ENCODE measurements at places on chromosomes 3 and 15. TPM values are rescaled to one million over a fixed set of nuclear protein-coding genes. Genes with fewer than 3 reads are reported as not detected.
A peak's percentile ranks its signal among the peaks of the same experiment; 100 is the strongest.

- DNase-seq, result peak; percentile 14
Measured at GRCh38 chr15:60480888-60481287, 1.9 kb upstream of the ICE2 start.

- no peak for DNase-seq
Measured at GRCh38 chr3:195213639-195214315, 57.2 kb downstream of the XXYLT1 start.

- no peak for DNase-seq
Measured at GRCh38 chr3:148084931-148085330, 612.8 kb upstream of the AGTR1 start.

DNA sequence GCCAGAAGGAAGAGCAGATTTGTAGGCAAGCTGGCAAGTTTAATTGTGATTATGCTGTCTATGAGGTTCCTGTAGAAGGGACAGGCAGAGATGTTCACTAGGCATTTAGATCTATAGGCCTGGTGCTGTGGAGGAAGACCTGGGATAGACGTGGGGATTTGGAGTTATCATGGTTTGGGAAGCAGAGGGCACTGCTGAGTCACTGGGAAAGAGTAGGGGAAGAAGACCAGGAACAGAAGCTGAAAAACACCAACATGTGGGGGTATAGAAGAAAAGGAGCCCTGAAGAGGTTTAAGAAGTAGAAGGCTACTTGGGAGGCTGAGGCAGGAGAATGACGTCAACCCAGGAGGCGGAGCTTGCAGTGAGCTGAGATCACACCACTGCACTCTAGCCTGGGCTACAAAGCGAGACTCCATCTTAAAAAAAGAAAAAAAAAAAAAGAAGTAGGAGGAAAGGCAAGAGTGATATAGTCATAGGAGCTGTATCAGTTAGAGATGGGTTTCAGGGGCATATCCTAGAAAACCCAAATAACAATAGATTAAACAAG, 19.3 kb downstream of the GRK7 start:
- DNase-seq, result no peak

- DNase-seq, result no peak
Measured at GRCh38 chr3:194169595-194169994, 33.6 kb downstream of the HES1 start.

- no peak for DNase-seq
Measured at GRCh38 chr3:194326192-194326967, 24.7 kb downstream of the CPN2 start.

DNA sequence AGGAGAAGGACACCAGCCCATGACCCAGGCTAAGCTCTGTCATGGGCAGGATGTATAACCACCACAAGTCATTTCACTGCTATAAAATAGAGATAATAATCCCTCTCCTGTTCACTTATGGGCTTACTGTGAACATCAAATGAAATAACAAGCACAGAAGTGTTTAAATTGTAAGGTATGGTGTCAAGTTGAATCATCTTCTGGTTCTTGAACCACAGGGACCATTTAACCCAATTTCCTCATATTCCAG, 44.3 kb upstream of the TLE3 start:
- no peak for DNase-seq

DNA sequence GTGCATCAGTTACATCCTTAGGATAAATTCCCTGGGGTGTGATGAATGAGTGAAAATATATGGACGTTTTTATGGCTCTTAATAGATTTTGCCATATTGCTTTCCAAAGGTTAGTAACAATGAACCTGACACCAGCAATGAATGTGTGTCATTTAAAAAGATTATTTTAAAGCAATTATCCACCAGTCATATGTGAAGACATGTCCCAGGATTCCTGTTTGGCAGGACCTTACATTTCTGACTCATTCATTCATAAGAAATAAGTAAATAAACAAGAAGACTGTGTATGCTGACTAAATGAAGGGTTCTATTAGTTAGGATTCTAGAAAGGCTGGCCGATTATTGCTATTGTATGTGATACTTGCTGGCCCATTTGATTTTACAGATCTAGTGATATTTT, 201.5 kb downstream of the SOX2 start:
- DNase-seq, result no peak

DNA sequence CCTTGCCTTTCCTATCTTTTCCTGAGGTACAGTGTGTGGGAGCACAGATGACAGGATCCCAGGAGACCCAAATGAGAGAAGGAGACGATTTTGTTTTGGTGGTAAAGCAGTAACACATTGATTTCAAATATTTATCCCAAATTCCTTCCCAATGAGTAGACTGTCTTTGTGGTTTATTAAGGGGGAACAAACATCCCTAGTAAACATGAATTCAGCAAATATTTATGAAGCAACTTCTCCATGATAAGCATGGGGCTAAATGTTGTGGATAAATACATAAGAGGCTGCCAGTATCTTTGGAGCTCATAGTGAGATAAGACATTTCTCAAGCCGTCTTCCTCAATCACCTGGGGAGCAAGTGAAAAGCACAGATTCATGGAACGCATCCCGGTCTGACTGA, 460.8 kb upstream of the CFAP20DC start:
- no peak for DNase-seq

DNA sequence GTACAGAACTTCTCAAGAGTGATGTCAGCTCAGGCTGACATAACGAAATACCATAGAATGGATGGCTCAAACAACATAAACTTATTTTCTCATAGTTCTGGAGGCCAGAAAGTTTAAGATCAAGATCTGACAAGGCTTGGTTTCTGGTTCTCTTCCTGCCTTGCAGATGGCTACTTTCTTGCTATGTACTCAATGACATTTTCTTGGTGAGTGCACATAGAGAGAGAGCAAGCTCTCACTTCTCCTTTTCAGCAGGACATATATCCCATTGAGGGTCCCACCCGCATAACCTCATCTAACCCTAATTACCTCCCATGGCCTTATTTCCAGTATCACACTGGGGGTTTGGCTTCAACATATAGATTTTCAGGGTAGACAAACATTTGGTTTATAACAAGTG, 1072.1 kb downstream of the PLOD2 start:
- no peak for DNase-seq

GRCh38 chr3:192419312-192419711, 308.0 kb downstream of the FGF12 start:
- DNase-seq, result no peak

DNA sequence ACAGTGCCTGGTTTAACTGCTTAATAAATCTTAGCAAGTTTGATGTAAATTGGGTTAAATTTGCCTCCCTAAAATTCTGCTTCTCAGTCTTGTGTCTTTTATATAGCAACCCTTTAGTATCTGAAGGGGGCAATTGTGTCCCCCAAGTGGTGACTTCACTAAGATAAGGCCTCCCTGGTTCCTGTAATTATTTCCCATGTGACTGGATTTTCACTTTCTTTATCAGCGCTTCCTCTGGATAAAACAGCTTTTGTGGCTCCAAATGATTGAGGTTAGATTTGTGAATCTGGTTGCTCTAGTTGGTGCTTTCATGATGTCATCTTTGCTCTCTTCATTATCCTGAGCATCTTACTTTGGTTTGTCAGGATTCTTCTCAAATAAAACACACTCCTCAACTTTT, 334.3 kb upstream of the CTDSPL start:
- no peak for DNase-seq

DNA sequence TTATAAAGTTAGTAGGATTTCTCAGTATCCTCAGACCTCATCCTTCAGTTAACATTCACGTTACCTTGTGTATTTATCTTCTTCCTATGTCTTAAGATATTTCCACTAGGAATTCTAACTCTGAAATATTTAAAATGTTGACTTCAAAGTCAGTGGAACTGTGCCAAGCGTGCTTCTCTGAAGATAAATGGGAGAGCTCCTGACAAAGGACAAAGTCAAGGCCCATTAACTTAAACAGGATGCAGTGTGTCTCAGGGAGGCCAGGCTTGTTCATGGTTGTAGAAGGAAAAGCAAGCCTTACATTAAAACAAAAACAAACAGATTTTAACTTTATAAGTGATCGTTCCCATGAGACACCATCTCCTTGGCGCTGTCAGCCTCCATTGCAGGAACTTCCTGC, 41.5 kb downstream of the ABHD17C start:
- DNase-seq, result no peak

GRCh38 chr3:58696093-58696492, 29.5 kb upstream of the FAM3D start:
- DNase-seq, result no peak

DNA sequence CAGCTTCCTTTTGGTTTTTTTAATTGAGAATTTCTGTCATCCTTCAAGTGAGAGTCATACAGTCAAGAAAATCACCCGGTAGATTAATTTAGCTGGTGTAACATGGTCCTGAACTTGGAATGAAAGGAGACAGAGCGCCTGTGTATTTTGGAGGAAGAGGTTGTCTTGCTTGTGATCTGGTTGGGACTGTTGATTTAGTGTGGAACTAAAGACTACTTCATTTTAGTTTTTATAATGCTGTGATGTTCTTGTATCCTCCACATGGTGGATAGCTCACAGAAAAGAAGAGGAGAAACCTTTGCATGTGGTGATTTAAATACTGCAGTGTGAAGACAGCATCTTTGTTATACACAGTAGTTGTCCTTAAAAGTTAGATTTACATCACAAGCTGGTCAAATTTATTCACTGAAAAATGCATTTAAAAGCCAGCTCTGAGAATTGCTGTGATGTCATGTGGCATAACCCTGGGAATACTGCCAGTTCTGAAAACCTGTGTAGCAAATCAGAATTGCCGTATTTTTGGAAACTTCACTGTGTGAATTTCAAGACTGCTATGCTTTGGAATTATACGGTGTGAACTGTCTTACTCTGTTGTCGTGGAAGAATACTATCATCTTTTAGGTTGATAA, 268.5 kb downstream of the PTPRG start:
- DNase-seq, result no peak

DNA sequence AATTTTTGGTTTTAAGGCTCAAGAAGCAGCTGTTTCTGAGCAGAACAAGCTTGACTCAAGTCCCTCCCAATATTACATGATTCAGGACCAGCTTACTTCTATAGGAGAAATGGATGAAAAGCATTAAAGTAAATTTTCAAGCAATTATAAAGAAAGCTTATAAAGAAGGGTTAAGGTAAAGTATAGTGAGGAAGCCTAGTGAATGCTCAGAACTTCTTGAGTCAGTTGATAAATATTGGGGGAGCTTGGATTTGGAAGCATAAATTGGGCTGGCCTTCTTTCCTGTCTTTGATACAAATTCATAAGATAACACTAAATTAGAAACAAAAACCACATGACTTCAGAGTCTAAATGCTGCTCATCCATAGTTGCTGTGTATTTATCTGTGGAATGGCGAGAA, 156.0 kb downstream of the CHL1 start:
- DNase-seq, result no peak

GRCh38 chr3:105866656-105867653, 1.9 kb downstream of the CBLB start:
- no peak for DNase-seq

- no peak for DNase-seq
Measured at GRCh38 chr15:52163321-52164190, 27.6 kb downstream of the GNB5 start.

DNA sequence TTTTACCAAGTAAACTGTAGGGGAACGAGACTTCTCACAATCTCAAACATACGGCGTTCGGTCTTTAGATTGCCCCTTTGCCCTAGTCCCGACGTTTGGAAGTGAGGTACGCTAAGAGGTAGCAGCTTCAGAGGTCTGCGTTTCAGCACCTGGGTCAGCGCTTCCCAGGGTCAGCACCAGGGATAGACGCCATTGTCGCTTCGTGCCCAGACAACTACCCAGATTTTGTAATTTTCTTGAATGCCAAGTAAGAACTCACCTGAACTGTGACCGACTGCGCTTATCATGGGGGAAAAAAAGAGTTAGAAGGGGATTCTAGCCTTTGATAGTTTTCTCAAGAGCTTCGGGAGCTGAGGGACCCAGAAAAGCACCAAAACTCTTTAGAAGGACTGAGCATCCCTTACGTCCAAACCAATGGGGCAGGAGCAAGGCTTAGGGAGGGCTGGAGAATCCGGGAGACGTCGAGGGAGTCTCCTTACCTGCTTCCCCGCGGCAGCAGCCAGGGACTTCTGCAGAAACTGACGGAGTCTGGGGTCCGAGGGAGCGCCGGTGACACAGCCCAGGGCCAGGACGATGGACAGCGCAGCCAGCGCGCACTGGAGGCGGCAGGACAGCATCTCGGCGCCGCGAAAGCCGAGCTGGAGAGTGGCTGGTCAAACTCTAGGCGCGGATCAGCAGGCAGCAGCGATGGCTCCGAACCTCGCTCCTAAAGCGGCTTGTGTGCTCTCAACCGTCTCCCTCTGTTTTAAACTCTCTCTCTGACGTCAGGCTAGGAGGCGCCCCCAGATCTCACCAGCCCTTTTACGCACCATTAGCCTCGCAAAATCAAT, at the start of gene SST:
Gene SST, minus strand, starts transcription at position 720 of the 830 bp plus-strand sequence. Its CDS starts 103 bp downstream, at position 617.
- peak; percentile 10 for DNase-seq

GRCh38 chr3:56557831-56558170, 826 bp downstream of the CCDC66 start:
- DNase-seq, result no peak

- DNase-seq, result no peak
Measured at GRCh38 chr15:97893967-97894366, 66.5 kb upstream of the ARRDC4 start.

GRCh38 chr3:194972641-194973040, 287.0 kb downstream of the FAM43A start:
- no peak for DNase-seq

- no peak for DNase-seq
Measured at GRCh38 chr3:55090746-55091145, 162.9 kb upstream of the LRTM1 start.

DNA sequence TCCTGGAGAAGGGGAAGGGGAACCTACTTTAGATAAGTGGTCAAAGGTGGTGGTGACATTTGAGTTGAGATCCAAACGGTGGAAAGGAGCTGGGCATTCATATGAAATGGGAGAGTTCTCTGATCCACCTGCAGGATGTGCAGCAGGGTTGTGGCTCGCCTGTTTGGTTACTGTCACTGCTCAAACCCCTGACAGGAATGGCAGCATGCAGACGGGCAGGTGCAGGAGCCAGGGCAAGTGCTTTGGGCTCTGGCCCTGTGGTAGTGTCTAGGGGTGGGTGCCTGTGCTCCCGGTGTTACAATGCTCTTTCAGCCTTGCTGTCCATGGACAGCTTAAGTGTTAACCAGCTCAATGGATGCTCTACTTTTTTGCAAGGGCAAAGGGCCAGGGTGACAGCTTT, 18.5 kb downstream of the PAQR9 start:
- no peak for DNase-seq

DNA sequence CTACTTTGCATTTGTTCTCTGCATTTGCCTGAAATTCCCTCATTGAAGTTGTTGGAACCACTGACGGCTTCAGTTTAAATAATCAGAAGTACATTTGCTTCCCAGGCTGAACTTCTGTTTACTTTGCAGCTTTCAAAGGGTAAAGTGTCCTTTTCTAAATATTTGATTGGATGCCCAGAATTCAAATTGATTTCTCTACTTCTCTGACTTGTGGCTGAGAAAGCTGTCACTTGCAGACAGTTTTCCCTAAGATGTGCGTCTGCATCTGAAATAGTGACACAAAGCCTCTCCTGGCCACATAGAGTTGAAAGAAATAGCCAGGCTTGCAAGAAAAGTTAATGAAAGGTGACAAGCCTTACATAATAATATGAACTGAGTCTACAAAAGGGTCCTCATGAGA, 299.6 kb downstream of the THSD4 start:
- DNase-seq, result no peak

Gene ZDHHC23
- 47.7 TPM for total RNA-seq

Gene NUDT16
- 39.0 TPM for total RNA-seq

Gene CHRFAM7A
- total RNA-seq, result 2.0 TPM

Gene VGLL3
- 5.1 TPM for total RNA-seq

Gene RARB
- total RNA-seq, result 1.2 TPM

Gene KCNH8
- 0.92 TPM for total RNA-seq

Gene TRIM71
- total RNA-seq, result not detected

Gene RLBP1
- not detected for total RNA-seq

Gene KLF15
- total RNA-seq, result 1.6 TPM

All from left colon (tissue), 2 donors.